Omental fat pad (tissue), 4 donors: ENCODE measurements at places on chromosomes 11 and 22. TPM values are rescaled to one million over a fixed set of nuclear protein-coding genes. Genes with fewer than 3 reads are reported as not detected.

MS4A3 gene
- total RNA-seq = not detected

LUZP2 gene
- not detected for total RNA-seq

VPREB3 gene
- not detected for total RNA-seq

OR5P2 gene
- total RNA-seq = not detected

SLN gene
- total RNA-seq = not detected

DDI1 gene
- total RNA-seq = not detected

OSBP2 gene
- 5.7 TPM for total RNA-seq

PHOX2A gene
- not detected for total RNA-seq

OPCML gene
- total RNA-seq = not detected

APOA5 gene
- not detected for total RNA-seq

RCOR2 gene
- total RNA-seq = not detected

GDPD4 gene
- not detected for total RNA-seq

PEX26 gene
- total RNA-seq = 32.0 TPM

MPZL2 gene
- total RNA-seq = 29.8 TPM

OR4D11 gene
- not detected for total RNA-seq

GRCh38 chr11:9529334-9529650, 44.2 kb upstream of the WEE1 start:
- no peak for DNase-seq

- DNase-seq = no peak
These were observed 33.8 kb downstream of the RAB30 start for GRCh38 chr11:83037877-83038276.

DNA sequence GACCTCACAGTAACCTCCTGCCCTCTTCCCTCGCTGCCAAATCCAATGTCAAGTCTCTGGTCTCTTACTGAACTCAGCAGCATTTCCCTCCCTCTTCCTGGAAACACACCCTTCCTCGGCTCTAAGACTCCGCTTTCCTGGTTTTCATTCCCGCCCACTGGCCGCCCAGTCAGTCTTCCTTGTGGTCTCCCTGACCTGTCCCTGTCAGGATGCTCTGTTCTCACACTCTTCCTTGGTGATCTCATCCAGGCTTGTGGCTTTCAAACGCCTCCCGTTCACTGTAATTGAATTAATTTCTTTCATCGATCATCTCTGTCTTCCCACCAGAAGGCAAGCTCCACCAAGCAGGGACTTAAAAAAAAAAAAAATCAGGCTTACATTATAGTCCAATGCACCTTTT, 33.5 kb downstream of the MYO18B start:
- DNase-seq = no peak

GRCh38 chr22:49295465-49295743, 532.3 kb downstream of the BRD1 start:
- DNase-seq = no peak

- DNase-seq = no peak
These were observed 138.1 kb downstream of the SBF2 start for GRCh38 chr11:10155793-10156490.

- DNase-seq = no peak
These were observed 7.8 kb upstream of the ZC3H12C start for GRCh38 chr11:110085255-110085838.

GRCh38 chr11:87136236-87136635, 98.5 kb downstream of the TMEM135 start:
- DNase-seq = no peak

DNA sequence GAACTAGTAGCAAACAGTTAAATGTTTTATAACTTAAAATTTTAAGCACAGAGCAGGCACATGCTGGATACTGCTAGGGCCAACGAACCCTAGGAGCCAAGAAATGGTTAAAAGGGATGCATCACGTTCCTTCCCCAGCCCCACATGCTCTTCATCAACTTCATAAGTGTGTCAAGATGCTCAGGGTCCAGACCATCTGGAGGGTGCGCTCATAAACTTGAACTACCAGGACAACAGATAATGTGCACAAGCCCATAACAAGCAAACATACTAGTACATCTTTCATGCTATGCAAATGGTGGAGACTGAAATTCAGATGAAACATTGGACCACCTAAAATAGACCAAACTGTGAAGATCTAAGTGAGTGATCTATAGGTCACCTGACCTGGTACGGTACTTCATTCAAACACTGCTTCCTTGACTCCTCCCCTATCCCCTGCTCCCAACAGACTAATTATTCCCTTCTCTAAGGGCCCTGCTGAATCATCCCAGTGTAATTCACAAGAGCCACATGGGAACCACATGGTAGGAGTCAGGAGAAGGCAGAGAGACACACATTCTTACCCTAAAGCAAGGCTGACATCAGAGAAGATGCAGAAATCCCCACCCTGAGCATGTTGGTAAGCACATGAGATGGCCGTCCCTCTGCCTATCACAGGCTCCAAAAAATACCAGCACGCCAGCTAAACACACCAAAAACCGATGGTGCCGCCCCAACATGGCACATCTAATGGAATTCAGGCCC, 83.9 kb downstream of the ETS1 start:
- no peak for DNase-seq

GRCh38 chr11:63738720-63739360, 29.7 kb downstream of the ZFTA start:
- peak; percentile 97 for DNase-seq

- DNase-seq = no peak
These were observed 785 bp downstream of the WT1 start for GRCh38 chr11:32434356-32435151.

- no peak for DNase-seq
These were observed 985 bp downstream of the MPZL2 start for GRCh38 chr11:118263112-118263511.

DNA sequence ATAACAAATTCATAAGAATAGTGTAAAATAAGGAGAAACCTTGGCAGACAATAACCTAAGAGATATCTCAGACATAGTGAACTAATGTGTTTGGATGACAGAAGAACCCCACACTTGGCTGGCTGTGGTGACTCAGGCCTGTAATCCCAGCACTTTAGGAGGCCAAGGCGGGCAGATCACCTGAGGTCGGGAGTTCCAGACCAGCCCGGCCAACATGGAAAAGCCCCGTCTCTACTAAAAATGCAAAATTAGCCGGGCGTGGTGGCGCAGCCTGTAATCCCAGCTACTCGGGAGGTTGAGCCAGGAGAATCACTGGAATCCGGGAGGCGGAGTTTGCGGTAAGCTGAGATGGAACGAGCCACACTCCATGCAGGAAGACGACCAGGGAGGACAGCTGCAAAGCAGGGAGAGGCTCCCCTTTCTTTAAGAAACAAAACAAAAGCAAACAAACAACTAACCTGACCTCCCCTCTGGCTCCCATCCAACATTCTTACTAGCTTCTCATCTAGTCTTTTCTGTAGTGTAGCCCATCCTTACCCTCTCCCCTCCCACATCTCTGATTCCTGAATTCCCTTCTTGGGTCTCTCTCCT, 84.2 kb downstream of the ZNF280B start:
- no peak for DNase-seq

DNA sequence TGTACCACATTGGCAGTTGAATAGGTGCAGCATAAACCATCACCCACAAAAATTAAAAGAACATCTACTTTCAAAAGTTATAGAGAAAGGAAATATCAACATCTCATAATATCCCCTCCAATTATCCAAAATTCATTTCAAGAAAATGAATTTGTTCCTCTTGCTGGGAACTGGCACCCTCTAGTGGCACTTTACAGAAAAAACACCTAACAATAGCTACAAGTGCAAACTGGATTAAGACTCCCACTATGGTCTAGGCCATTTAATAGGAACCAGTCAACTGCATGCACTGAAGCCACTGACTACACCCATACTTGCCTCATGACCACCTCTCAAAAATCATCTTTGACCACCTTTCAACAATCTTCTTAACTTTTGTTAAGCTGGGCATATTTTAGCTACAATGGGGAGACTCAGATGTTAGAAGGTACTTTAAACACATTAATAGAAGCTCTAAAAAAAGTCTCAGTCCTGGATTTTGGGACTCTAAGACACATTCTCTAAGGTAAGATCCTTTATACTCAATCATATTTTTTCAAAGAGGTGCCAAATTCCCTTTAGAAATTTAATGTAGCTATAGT, 17.3 kb downstream of the TRAF6 start:
- DNase-seq = no peak

- DNase-seq = no peak
These were observed 206.2 kb downstream of the CSNK2A3 start for GRCh38 chr11:11146830-11147229.

GRCh38 chr11:59062602-59063529, 23.2 kb upstream of the GLYATL1B start:
- no peak for DNase-seq

GRCh38 chr11:64338716-64339115, 1.3 kb upstream of the CCDC88B start:
- no peak for DNase-seq

- DNase-seq = no peak
These were observed 118.6 kb downstream of the HIPK3 start for GRCh38 chr11:33375688-33376311.

GRCh38 chr11:76237914-76238313, 31.6 kb upstream of the WNT11 start:
- no peak for DNase-seq

DNA sequence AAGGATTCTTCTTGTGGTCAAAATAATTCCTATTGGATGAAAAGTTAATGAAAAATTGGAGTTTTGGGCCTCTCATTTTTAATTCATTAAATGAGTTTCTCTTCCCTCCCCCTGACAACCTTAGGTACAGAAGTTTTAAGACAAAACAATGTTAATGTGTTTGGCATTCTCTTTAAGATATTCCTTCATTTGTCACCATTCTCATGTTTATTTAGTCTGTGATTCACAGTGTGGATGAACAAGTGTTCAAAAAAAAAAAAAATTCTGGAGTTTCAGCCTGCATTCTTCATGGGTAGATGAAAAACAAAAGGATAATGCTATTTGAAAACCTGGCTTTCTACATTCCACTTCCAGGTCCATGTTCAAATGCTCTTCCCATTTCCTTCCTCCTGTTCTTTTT, 172.6 kb upstream of the LUZP2 start:
- no peak for DNase-seq

DNA sequence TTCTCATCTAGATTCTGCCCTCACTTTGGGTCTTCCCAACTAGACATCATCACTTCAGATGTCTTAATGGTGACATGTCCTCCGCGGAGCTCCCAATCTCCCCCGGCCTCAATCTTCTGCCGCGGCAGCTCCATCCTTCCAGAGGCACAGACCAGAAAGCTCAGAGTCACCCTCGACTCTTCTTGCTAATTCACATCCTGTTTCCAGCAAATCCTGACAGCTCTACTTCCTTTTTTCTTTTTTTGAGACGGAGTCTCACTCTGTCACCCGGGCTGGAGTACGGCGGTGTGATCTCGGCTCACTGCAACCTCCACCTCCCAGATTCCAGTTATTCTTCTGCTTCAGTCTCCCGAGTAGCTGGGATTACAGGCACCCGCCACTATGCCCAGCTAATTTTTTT, 54.5 kb downstream of the CACNG2 start:
- DNase-seq = no peak

DNA sequence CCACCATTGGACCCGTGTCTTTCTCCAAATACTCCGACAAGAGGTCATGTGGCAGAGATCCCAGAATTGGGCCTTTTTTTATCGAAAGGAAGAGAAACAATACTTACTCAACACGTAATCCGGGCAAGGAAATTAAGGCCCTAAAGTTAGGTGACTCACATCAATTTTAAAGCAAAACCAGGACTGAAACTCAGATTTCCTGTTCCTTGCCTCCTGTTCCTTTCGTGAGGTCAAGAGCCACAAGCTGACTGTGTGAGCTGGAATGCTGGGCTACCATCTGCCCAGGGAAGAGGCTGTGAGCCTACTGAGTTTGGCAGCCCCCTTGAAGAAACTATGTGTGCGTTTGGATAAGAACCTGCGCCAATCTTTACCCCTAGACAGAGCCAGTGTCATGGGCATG, 27.1 kb upstream of the MRGPRX2 start:
- no peak for DNase-seq

GRCh38 chr11:16788141-16789062, 50.0 kb downstream of the C11orf58 start:
- DNase-seq = peak; percentile 67

DNA sequence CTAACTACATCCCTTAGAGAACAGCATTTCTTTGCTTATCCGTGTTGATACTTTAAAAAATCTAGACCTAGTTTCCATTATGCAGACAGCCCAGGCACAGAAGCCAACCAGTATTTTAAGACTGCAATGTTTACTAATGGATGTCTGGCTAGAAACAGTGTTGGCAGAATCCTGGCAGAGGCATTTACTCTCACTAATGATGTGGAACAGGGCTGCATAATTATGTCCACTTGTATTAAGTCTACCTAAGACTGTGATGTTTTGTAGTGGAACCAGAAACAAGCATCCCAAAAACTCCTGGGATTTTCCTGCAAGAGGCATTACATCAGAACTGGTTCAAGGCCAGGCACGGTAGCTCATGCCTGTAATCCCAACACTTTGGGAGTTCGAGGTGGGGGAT, 50.2 kb upstream of the PICALM start:
- DNase-seq = no peak

- DNase-seq = no peak
These were observed 126.0 kb downstream of the SYN3 start for GRCh38 chr22:32932176-32932575.

GRCh38 chr22:40235308-40235707, 57.6 kb downstream of the TNRC6B start:
- no peak for DNase-seq

- no peak for DNase-seq
These were observed 366.7 kb downstream of the SOX6 start for GRCh38 chr11:15989685-15990084.
